ENCODE measurements at places on chromosomes 11 and 22.

DNA sequence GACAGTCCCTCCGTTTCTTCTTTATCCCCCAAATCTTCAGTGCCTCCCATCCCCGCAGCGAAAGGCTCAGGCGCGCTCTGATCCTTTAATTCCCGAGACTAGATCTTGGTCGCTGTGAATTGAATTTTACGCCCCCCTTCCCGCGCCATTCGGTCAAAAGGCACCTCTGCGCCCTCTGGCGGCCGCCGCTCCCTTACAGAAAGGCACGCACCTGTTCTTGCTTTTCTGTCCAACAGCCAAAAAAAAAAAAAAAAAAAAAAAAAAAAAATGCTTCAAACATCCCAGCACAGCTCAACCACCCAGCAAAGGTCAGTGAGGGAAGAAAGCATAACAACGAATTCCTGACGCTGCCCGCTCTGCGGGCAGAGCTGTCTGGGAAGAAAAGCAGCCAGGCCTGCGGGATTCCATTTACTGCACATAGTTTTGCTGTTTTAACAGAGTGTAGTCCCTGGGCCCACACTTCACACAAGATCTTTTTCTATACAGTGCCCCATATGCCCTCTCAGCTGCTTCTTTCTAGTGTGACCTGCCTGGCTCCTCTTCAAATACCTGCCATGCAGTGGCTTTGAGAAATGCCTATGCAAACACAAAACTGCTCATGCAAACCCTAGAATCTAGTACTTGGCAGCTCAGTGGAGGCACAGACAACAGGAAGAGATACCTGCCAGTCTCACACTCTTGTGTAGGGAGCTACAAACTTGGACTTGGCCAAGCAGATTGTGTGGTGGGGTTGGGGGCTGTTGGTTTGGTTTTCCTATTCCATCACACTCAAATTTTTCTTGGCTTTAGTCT, 1.3 kb upstream of the ESAM start:
- peak; percentile 68 for DNase-seq

DNA sequence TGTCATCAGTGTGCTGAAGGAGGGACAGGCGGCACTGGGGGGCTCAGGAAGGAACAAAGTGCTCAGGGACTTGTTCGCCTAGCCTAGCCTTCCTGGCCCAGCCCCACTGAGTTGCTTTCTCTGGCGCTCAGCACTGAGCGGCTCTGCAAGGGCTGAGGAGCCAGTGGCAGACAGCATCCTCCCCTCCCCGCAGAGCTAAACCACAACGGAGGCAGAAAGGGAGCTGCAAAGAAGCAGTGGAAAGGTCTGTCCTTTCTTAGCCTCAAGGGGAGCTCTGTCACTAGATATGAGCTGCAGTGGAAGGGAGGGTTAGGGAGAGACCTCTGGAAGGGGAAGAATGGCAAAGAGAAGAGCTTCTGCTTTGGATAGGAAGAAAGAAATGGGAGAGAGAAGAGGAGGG, 89.7 kb upstream of the PHOX2A start:
- DNase-seq = no peak

DNA sequence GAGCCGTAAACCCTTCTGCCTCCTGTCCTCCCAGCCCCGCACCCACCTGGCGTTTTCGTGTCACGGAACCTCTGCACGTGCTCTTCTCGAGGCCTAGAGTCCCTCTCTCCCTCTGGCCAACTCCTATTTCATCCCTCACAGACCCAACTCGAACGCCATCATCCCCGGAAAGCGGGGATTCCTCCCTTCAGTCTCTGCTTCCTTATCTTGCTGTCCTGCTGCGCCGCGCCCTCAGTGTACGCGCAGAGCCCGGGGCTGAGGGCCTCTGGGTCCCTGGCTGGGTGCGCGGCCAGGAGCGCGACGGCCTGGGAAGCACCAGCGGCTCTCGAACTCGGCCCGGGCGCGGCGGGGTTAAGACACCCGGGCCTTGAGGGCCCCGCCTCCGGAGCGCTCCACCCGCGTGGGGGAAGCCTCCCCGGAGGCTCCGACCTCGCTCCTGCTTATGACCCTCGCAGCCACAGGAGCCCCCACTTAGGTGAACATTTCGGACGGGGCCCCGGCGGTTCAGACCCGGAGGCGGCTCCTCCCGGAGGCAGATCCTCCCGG, 398 bp upstream of the ATG16L2 start:
- DNase-seq = no peak

DNA sequence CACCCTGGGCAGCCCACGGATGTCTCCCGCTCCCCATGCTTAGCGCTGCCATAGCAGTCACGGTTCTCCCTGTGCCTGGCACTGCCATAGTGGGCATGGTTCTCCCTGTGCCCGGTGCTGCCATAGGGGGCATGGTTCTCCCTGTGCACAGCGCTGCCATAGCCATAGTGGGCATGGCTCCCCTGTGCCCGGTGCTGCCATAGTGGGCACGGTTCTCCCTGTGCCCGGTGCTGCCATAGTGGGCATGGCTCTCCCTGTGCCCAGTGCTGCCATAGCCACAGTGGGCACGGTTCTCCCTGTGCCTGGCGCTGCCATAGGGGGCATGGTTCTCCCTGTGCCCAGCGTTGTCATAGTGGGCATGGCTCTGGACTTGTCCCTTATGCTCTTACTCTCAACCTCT, 19.9 kb upstream of the ARAP1 start:
- no peak for DNase-seq

- no peak for DNase-seq
Measured at GRCh38 chr11:31114442-31114841, 255.1 kb downstream of the DCDC1 start.

DNA sequence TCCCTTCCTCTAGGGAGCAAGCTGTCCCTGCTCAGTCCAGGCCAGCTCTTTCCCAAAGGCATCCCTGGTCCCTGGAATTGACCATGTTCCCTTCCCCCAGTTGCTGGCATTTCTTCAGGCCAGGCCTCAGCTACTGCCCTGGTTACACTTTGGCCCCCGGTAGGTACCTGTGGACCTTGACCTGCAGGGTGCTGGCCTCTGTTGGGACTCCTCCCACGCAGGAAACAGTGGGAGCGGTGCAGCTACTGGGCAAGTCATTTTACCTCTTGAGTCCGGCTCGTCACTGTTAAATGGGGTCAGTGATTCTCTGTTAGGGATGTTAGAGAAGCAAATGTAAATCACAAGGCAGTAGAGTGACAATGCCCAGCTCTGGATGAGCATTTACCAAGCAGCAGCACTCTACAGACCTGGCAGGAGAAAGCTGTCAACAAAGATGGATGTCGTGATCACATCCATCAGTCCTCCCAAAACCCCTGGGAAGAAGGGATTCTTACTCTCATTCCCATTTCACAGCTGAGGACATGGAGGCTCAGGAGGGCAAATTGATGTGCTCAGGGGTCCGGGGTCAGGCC, 16.9 kb downstream of the MYO7A start:
- DNase-seq = no peak

DNA sequence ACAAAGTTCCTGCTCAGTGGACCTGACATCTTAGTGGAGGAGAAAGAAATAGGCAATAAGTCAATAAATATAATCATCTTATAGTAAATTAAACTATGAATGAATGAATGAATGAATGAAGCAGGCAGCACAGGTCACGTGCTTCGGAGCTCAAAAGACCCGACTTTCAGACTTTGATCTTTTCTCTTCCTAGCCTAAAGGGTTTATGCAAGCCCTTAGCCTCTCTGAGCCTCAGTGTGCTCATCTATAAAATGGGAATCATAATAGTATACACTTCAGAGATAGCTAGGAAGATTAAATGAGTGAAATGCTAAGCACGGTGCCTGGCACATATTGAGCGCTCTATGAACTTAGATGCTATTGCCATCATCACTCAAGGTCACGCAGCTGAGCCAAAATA, 7.5 kb downstream of the PVALB start:
- DNase-seq = no peak

DNA sequence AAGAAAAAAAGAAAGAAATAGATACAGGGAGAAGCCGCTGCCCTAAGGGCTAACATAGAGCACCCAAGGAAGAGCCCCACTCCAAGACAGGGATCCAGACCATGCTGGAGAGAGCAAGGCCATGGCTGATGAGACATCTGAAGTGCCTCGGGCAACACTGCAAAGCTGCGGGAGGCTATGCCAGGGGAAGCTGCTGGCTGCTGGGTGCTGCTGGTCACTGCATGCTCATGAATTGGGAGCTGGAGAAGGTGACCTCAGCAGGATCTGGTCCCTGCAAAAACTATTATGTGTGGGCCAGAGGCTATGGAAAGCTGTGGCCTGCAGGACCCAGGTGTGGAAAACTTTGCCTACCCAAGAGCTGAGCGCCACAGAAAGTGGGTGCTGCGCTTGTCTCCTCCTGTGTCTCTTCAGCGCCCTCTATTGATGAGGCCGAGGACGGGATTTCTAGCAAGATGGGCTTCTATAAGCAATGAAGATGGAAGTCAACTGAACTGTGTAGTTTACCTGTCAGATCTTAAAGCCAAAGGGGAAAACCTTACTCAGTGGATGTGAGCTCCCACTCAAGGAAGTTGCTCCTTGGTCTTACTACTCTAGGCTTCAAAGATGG, 17.3 kb upstream of the SLC29A2 start:
- peak; percentile 40 for DNase-seq

GRCh38 chr11:79404325-79404724, 36.5 kb downstream of the TENM4 start:
- no peak for DNase-seq

Data from stimulated activated naive B cell treated with anti-CD40 and anti-IgM and Interleukin-4, amounts not matched to agents 10 μg/mL and 1 μg/mL and 100 μg/mL, for 72 hours (primary cell).